DMS79 (cell line): ENCODE measurements at places on chromosomes 7 and 10.

GRCh38 chr10:52864201-52865106, 91.9 kb upstream of the MBL2 start:
- DNase-seq = no peak

DNA sequence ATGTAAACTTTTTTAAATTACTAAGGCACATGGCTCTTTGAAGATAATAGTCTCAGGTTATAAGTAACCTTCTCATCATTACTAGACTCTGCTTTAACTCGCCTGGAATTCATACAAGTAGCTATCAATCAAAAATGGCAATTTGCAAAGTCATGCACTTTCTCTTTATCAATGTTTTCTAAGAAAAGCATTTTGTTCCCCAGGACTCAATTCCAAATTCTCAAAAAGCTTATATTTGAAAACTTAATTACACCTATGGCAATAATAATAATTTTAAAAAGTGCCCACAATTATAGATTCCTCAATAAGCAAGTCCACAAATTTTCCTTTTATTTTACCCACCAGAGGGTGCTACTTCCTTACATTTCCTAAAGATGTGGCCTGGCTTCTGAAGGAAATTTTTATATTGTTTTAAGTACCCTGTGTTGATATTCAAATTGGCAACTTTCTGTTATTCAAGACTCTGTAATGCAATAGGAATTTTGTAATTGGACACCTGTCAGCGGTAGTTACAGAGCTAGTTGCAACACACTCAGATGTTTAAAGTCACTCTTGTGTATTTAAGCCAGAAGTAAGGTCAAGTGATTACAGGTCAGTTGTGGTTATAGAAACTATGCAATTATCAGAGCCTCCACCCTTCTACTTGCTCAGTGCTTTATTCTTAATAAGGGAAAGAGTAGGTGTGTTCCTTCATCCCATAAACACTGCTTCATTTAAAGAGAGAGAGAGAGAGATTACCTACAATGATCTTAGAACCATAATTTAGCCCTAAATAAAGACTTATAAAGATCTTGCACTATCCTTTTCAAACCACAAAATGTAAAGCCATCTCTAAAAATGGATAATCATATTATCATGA, 47.1 kb upstream of the HYAL4 start:
- DNase-seq = peak; percentile 1

DNA sequence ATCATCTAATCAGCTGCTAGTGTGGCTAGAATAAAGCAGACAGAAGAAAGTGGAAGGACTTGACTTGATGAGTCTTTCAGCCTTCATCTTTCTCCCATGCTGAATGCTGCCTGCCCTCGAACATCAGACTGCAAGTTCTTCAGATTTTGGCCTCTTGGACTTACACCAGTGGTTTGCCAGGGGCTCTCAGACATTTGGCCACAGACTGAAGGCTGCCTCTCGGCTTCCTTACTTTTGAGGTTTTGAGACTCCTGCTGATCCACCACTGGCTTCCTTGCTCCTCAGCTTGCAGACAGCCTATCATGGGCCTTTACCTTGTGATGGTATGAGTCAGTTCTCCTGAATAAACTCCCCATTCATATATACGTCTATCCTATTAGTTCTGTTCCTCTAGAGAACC, 26.0 kb downstream of the PLPP4 start:
- no peak for DNase-seq

- DNase-seq = no peak
Measured at GRCh38 chr7:98978672-98979071, 100.3 kb downstream of the TRRAP start.

GRCh38 chr10:45547207-45547606, 125.4 kb downstream of the ZFAND4 start:
- no peak for DNase-seq

GRCh38 chr7:618539-619367, 99.1 kb upstream of the PDGFA start:
- DNase-seq = no peak

DNA sequence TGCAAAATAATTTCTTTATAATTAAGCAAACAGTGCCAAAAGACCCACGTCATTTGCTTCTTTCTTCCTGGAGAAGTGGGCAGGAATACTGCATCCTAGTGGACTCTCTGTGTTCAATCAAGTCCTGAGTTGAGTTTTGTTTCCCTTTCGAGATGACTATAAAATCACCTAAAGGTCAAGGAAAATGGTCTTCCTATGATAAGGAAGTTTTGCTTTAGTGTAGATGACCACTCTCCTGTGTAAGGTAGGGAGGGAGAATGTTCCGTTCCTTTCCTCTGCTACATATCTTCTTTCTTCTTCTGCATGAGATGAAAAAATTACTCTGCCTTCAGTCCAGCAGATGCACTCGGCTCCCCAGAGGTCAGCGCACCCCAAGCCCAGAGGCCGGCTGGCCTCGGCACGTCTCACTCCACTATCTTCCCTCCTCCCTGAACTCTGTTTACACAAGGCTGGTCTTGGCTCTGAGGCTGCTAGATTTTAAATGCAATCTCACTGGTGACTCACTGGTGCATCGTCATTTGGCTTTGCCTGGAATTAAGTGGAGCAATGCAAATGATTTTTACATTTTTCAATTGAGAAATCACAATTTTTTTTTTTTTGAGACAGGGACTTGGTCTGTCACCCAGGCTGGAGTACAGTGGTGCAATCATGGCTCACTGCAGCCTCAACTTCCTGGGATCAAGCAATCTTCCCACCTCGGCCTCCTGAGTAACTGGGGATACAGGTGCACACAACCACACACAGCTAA, 18.6 kb upstream of the VDAC2 start:
- no peak for DNase-seq

DNA sequence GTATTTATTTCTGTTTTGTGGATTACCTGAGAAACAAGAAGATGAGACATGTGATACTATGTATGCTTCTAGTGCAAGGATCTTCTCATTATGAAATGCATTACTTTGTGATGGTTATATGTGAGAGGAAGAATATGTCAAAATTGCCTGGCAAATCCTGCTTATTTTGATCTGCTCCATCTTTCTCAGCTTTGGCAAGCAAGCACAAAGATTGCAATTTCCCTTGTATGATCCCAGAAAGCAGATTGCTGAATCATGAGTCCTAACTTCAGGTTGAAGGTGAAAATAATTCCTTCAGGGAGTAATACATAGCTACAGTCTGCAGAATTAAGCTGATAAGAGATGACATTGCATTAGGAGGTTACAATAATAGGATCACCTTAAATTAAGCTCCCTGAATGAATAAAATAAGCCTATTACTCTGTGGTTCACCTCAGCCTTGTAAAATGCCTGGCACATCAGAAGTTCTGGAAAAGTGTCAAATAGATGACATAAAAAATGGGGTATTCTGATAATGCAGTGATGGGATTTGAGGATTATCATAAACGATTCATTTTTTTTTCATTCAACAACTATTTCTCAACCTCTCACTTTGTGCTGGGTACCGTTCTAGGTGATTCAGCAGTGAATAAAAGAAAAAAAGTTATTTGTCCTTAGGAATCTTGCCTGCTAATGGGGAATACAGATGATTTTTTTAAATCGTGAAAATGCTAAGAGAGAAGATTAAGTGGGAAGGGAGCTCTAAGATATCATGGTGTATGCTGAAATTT, 120.7 kb downstream of the CHN2 start:
- DNase-seq = no peak
